ENCODE measurements at places on chromosomes 12 and 14.

- DNase-seq: no peak
These were observed 198.0 kb upstream of the DCN start for GRCh38 chr12:91380631-91381030.

DNA sequence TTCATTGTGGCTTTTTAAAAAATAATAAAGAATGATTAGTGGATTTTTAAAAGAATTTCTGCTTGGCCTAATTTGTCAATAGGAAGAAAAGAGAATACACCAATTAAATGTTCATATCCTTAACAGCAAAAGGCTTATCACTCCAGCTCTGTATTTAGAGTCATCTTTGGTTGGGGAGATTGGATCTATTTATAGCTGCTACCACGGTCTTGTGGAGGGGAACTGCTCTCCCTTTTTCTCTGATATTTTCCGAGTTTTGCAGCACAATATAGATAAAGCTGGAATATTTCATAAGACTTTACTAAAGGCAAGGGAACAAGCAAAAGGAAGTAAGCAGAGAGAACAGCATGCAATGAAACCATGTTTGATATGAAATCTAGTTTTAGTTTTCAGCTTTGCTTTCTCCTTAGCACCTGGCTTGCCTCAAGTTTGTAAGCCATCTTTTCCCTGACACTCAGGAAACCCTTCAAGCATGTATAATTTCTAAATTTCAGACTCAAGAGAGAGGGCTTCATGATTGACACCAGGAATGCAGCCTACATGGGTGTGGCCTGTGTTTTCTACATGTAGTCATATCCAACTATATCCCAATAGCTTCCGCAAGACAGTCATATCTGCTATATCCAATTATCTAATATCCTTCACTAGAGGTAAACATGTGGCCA lies 35.2 kb downstream of the BRMS1L start:
- no peak for DNase-seq

DNA sequence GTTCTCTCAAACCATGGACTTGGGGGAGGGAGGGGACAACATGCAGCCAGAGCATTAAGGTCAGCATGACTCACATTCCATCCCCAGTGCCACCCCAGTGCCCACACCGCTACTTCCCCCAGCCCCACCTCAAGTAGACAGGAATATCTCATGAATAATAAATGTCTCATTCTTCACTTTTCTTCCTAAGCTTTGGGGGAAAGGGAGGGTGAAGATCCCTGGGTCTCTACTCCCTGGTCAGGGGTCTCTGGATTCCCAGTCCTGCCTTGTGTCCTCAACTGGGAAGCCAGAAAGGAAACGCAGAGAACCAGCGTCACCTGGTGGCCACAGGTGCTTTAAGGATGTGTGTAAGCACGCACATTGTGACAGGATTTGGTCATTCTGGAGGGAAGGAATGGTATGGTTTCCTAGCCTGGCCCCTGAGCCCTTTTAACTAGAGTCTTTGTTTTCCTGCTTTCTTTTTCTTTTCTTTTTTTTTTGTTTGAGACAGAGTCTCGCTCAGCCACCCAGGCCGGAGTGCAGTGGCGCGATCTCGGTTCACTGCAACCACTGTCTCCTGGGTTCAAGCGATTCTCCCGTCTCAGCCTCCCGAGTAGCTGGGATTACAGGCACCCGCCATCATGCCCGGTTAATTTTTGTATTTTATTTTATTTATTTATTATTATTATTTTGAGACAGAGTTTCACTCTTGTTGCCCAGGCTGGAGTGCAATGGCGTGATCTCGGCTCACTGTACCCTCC lies 3.4 kb downstream of the GPR84 start:
- DNase-seq: no peak

- DNase-seq: no peak
These were observed 45.1 kb downstream of the PRORP start for GRCh38 chr14:35167496-35167895.

GRCh38 chr12:89276860-89277259 lies 75.4 kb downstream of the DUSP6 start:
- DNase-seq: no peak

GRCh38 chr12:119258149-119258548 lies 76.4 kb upstream of the CCDC60 start:
- no peak for DNase-seq

- no peak for DNase-seq
These were observed 1343.7 kb downstream of the LRFN5 start for GRCh38 chr14:42950363-42950762.
